T follicular helper cell (primary cell): ENCODE measurements at places on chromosomes 4 and X.

- DNase-seq: no peak
Observed at GRCh38 chr4:932713-933070, 432 bp downstream of the TMEM175 start.

- no peak for DNase-seq
Observed at GRCh38 chr4:130576218-130576617, 1480.3 kb downstream of the C4orf33 start.

GRCh38 chr4:154427149-154427548 is 64.5 kb downstream of the DCHS2 start:
- no peak for DNase-seq

DNA sequence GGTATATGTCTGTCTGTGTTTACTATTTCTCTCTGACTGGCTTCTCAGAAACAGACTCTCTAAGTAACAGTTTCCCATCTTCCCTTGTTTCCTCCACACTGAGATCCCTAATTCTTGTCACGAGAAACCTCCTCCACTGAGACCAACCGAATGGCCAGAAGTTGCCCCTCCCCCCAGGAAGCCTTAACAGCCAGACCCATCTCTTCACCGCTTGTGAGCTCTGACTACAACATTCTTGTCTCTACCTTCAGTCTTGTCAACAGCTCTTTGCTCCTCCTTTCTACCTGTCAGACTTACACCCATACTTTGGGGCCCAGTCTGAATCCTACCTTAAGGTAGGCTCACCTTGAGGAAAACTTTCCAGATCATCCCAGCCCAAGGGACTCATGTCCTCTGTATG is 90.8 kb downstream of the NHSL2 start:
- DNase-seq: no peak

GRCh38 chrX:16320765-16321355 is 153.6 kb downstream of the MAGEB17 start:
- DNase-seq: no peak
